ENCODE measurements at places on chromosomes 6 and 20. TPM values are rescaled to one million over a fixed set of nuclear protein-coding genes. Genes with fewer than 3 reads are reported as not detected.

GRCh38 chr6:40542175-40542764 lies 44.9 kb downstream of the LRFN2 start:
- H3K27ac ChIP-seq: no peak overlapping the region
- no peak for DNase-seq
- H3K27me3 ChIP-seq: peaks cover 4% of the 10 kb centered on the region
- no peaks in the 10 kb centered on the region for H3K4me1 ChIP-seq

- H3K27me3 ChIP-seq: no peaks in the 10 kb centered on the region
- no peaks in the 10 kb centered on the region for H3K36me3 ChIP-seq
- no peaks in the 10 kb centered on the region for H3K4me1 ChIP-seq
- DNase-seq: peak; percentile 39
Observed at GRCh38 chr6:89941031-89941762, 46.9 kb downstream of the GJA10 start.

GRCh38 chr20:53917145-53918019 lies 153.0 kb downstream of the BCAS1 start:
- H3K4me1 ChIP-seq: peaks cover 35% of the 10 kb centered on the region
- H3K4me3 ChIP-seq: no peak overlapping the region
- H3K27ac ChIP-seq: peak overlapping the region; percentile 91
- DNase-seq: peak; percentile 64

SNAP25 gene
- total RNA-seq: 3.9 TPM

RSPO3 gene
- total RNA-seq: 4.5 TPM

DNA sequence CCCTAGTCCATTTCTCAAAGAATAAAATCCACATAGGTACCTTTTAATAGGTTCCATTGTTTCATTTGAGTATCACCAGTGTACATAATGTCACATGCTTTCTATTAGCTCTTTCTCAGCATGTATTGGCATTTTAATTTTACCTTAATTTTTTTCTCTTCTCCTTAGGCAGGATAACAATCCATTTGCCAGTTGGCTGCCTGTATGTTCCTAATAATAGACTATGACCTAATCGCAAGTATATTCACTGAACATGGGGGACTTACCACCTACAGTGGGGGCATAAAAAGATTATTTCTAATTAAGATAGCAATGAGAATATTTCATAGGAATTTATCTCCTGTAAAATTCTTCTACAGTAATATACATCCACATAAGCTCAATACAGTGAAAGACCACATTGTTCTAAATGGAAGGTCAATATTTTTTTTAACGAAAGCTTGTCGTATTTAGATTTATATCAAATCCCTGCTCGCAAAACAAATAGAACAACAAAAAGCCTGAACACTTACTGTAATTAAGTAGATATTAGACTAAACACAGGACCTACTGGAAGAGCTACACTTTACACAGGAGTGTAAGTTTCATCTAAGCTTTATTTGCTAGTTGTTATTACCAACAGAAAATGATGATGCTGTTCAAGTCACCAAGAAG lies 76.4 kb downstream of the OGFRL1 start:
- peak; percentile 23 for DNase-seq
- peaks cover 2% of the 10 kb centered on the region for H3K36me3 ChIP-seq
- H3K27ac ChIP-seq: no peak overlapping the region
- H3K4me3 ChIP-seq: no peak overlapping the region
- no peaks in the 10 kb centered on the region for H3K27me3 ChIP-seq

WFDC5 gene
- total RNA-seq: not detected

DNA sequence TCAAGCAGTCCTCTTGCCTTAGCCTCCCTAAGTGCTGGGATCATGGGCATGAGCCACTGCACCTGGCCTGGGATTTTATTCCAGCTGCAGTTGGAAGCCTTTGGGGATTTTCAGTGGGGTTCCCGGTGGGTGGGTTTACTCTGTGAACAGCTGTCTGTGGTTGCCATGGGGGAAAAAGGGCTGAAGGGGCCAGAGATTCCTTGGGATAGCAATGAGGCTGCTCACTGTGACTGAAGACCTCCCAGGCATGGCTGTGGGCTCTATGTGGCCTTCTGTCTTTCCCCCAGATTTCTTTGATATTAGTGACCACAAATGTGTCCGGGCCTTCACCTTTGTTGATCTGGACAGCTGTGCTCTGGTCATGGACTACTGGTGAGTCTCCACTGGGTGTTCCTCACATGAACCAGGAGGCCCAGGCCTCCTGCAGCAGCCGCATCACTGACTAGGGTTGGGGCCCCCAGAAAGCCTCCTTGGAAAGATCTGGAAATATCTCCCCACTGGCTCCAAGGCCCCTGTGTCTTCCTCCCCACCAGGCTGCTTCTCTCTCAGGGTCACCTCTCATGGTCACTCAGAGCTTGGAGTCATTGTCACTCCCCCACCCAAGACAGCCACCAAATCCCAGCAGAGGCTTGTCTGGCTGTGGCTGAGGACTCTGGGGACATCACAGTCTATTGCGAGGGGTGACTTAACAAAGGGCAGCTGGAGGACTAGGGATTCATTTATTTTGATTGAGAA lies 33.4 kb downstream of the EFCAB8 start:
- H3K27me3 ChIP-seq: no peaks in the 10 kb centered on the region
- H3K36me3 ChIP-seq: no peaks in the 10 kb centered on the region
- no peak for DNase-seq
- H3K4me1 ChIP-seq: no peaks in the 10 kb centered on the region
- no peak overlapping the region for H3K27ac ChIP-seq

DNA sequence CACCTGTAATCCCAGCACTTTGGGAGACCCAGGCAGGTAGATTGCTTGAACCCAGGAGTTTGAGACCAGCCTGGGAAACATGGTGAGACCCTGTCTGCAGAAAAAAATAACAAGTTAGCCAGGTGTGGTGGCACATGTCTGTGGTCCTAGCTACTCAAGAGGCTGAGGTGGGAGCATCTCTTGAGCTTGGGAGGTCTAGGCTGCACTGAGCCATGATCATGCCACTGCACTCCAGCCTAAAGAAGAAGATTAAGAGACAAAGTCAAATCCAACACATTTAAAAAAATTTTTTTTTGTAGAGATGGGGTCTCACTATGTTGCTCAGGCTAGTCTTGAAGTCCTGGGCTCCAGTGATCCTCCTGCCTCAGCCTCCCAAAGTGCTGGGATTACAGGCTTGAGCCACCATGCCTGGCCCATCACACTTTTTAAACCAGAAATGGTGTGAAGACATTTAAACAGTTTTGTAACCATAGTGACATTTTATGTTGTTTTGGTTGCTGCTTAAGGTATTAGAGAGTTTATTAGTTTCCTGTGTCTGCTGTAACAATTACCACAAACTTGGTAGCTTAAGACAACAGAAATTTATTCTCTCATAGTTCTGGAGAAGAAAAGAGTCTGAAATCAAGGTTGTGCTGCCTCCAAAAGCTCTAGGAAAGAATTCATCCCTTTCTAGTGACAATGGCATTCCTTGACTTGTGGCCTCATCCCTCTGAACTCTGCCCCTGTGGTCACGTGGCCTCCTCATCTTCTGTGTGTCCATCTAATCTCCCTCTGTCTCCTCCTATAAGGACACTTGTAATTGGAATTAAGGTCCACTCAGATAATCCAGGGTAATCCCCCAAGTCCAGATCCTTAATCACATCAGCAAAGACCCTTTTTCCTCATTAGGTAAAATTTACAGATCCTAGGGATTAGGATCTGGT lies 104.6 kb upstream of the TNFAIP3 start:
- H3K36me3 ChIP-seq: no peaks in the 10 kb centered on the region
- H3K4me1 ChIP-seq: peaks cover 19% of the 10 kb centered on the region
- DNase-seq: no peak
- no peaks in the 10 kb centered on the region for H3K27me3 ChIP-seq
- no peak overlapping the region for H3K4me3 ChIP-seq

PI16 gene
- not detected for total RNA-seq

BPIFA1 gene
- not detected for total RNA-seq

DNA sequence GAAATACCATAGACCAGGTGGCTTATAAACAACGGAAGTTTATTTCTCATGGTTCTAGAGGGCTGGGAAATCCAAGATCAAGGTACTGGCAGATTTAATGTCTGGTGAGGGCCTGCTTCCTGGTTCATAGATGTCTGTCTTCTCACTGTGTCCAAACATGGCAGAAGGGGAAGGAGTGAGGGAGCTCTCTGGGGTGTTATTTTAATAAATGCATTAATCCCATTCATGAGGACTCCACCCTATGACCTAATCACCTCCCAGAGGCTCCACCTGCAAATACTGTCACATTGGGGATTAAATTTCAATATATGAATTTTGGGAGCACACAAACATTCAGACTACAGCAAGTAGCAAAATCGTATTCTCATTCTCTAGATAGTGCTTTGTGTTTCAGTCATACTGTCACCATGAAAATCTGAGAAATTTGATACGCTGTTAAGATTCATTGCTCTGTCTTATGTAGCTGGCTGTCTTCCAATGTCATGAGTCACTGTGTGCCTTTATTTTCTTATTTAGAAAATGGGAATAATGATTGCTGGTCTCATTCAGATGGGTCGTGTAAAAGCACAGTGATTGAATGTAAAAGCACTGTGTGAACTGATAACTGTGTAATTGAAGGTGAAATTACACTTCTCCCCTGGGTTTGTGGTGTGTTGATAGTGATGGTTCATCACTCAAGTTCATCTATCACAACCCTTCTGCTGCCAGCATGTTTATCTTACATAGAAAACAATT lies 8.9 kb upstream of the ERVFRD-1 start:
- no peaks in the 10 kb centered on the region for H3K36me3 ChIP-seq
- H3K27ac ChIP-seq: no peak overlapping the region
- peak; percentile 58 for DNase-seq
- no peak overlapping the region for H3K4me3 ChIP-seq
- H3K4me1 ChIP-seq: peaks cover 9% of the 10 kb centered on the region

TNXB gene
- total RNA-seq: 1.8 TPM

YTHDF1 gene
- total RNA-seq: 98.9 TPM

GRCh38 chr6:121884620-121885019 lies 449.2 kb downstream of the GJA1 start:
- no peaks in the 10 kb centered on the region for H3K36me3 ChIP-seq
- no peak overlapping the region for H3K4me3 ChIP-seq
- no peak for DNase-seq
- H3K27me3 ChIP-seq: no peaks in the 10 kb centered on the region

DNA sequence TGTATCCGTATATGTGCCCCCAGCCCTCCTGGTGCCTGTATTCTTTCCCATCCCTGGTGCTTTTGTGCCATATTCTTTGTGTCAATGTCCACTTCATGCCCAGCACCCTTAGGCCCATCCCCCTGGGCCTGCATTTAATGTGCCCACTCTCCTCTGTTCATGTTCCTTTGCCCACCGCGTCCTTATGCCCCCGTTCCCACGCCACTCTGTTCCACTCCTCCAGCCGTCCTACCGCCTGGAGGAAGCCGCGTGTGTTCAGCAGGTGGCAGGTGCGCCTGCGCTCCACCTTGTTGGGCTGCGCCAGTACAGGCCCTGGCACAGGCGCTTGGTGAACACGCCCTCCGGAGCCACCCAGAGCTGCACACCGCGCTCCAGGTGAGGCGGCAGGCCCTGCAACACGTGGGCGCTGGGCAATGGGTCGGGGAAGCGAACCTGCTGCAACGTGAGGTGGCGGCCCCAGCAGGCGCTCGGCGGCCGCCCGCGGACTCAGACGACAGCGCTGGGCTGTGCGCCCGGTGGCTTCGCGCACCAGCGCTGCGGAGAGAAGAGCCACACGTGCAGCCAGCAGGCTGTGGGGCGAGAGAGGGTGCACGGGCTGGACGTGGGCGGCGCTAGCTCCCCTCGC lies 4.0 kb upstream of the FOXS1 start:
- H3K4me3 ChIP-seq: no peak overlapping the region
- H3K36me3 ChIP-seq: no peaks in the 10 kb centered on the region
- H3K4me1 ChIP-seq: peaks cover 13% of the 10 kb centered on the region
- DNase-seq: no peak
- no peak overlapping the region for H3K27ac ChIP-seq
- peaks cover 41% of the 10 kb centered on the region for H3K27me3 ChIP-seq

DNA sequence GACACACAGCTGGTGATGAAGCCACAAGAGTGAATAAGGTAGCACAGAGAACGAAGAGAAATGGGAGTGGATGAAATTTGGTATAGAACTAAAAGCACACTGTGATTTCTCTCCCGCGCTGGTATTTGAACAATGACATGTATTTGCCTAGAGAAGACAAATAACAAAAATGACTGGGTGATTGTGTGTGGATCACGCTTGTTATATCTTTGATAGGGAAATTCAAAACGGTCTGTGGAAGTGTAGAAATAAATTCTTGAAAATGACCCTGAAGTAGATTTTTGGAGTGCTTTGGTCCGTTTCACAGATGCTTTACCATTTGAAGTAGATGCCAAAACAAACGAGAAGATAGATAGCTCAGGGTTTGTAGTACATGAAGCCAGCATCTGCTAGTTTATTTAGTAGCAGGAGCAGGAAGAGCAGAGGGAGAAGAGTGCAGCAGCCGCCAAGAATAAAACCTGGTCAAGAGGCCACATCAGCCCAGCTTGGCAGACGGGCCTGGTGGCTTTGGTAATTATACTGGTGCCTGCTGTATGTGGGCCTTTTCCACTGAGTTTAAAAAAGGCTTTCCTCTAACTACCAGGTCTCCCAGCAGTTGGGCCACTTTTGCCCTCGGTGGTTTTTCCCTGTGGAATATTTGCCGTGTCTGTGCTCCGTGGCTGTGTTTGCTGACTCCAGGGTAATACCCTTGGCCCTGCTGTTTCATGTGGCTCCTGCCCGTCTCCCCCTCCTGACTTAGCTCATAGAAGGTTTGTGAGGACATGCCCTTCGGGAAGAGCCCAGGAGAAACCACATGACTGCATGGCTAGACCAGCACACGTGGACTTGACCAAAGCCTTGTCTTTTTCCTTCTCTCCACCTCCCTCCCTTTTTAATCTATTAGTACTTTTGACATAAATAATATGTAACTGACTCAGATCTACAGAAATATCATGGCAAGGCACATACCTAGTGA lies 294.0 kb downstream of the SOX4 start:
- no peaks in the 10 kb centered on the region for H3K36me3 ChIP-seq
- H3K4me1 ChIP-seq: peaks cover 34% of the 10 kb centered on the region
- no peaks in the 10 kb centered on the region for H3K27me3 ChIP-seq
- peak; percentile 86 for DNase-seq
- peak overlapping the region; percentile 85 for H3K27ac ChIP-seq

DNA sequence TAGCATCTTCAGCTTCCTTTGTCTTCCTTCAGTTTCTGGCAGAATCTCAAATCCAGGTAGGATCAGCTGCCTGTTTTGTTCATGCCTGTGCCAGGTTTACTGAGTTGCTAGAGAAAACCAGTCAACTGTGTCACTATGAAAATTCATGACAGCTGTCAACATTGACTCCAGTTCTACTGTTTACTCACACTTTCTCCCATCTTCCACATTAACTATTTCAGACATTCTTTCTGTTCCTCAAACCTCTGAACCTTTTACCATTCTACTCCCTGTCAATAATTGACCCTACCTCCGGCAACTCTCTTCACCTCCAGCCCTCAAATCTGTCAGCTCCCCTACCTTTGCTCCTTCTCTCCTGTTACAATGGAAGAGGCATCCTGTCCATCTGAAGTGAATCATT lies 8.5 kb downstream of the ENPP4 start:
- DNase-seq: no peak
- no peaks in the 10 kb centered on the region for H3K27me3 ChIP-seq
- H3K36me3 ChIP-seq: no peaks in the 10 kb centered on the region
- no peak overlapping the region for H3K4me3 ChIP-seq

LINC00237 gene
- total RNA-seq: not detected

DEK gene
- total RNA-seq: 35.2 TPM

Measured in astrocyte (in vitro differentiated cells and primary cell).